ENCODE measurements at places on chromosomes 1 and 21.

- no peak overlapping the region for H3K27ac ChIP-seq
- H3K36me3 ChIP-seq: peaks cover 10% of the 10 kb centered on the region
- H3K27me3 ChIP-seq: peaks cover 28% of the 10 kb centered on the region
- DNase-seq: no peak
- H3K4me1 ChIP-seq: peaks cover 56% of the 10 kb centered on the region
Observed at GRCh38 chr1:32338637-32339145, 2.7 kb upstream of the MARCKSL1 start.

DNA sequence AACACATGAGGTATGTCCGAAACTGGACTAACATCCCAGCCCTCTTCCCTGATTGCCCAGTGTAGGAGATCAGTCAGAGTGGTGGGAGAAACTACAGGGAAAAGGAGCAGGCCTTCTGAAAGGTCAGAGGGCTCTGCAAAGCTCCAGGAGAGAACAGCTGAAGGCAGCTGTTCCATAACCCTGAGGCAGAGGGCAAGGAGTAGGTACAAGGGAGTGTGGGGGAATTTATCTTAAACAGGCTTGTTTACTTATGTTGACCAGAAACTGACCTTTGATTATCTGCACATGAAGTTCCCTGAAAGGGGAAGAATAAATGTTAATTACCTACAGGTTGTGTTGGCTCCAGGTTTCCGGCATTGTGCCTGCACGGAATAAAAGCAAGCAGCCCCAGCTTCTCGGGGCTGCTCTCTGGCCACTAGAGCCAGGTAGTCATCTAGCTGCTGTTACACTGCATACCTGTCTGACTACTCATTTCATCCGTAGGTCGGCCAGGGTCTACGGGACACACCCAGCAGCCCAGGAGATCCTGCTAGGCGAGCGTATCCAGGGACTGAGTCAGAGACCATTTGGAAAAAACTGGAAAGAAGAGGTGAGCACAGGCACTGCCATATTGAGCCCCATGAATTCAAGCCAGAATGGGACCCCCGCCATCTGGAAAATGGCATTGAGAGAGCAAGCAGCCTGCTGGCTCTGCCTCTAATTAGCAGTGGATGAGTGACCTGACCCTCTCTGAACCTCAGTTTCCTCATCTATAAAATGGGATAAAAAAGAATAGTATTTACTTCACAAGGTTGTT is 14.9 kb upstream of the PAQR7 start:
- peaks cover 4% of the 10 kb centered on the region for H3K4me1 ChIP-seq
- no peak for DNase-seq
- H3K4me3 ChIP-seq: no peak overlapping the region
- H3K27ac ChIP-seq: no peak overlapping the region
- H3K27me3 ChIP-seq: peaks cover 6% of the 10 kb centered on the region
- peaks cover 7% of the 10 kb centered on the region for H3K36me3 ChIP-seq

DNA sequence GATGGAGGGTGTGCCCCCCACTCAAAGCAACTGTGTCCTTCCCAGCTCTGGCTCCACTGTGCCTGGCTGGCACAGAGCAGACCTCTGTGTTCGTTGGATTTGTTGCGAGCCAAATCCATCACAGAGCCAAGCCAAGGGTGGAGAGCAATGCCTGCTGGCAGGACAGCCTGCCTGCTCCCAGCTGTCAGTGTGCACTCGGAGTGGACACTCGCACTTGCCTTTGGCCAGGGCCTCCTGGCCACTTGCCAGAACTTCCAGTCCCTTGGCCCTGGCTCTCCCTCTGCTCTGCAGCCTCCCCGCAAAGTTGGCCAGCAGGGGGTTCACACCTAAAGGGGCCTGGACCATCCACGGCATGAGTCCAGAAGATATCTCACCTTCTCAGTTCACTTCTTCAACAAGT is 16.4 kb downstream of the HEYL start:
- H3K36me3 ChIP-seq: no peaks in the 10 kb centered on the region
- H3K27ac ChIP-seq: no peak overlapping the region
- no peak overlapping the region for H3K4me3 ChIP-seq

DNA sequence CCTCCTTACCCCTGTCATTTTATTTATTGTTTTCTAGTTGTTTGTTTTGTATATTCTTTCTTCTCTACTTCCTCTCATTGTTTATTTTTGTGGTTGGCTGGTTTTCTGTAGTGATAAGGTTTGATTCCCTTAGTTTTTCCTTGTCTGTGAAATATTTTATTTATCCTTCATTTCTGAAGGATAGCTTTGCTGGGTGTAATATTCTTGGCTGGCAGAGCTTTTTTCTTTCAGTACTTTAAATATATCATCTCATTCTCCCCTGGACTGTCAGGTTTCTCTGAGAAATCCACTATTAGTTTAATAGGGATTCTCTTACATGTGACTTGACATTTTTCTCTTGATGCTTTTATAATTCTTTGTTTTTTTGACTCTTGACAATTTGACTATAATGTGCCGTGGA is 18.8 kb upstream of the TIPRL start:
- no peak overlapping the region for H3K27ac ChIP-seq
- DNase-seq: no peak
- H3K4me3 ChIP-seq: no peak overlapping the region
- H3K27me3 ChIP-seq: peaks cover 29% of the 10 kb centered on the region
- H3K36me3 ChIP-seq: peaks cover 2% of the 10 kb centered on the region

DNA sequence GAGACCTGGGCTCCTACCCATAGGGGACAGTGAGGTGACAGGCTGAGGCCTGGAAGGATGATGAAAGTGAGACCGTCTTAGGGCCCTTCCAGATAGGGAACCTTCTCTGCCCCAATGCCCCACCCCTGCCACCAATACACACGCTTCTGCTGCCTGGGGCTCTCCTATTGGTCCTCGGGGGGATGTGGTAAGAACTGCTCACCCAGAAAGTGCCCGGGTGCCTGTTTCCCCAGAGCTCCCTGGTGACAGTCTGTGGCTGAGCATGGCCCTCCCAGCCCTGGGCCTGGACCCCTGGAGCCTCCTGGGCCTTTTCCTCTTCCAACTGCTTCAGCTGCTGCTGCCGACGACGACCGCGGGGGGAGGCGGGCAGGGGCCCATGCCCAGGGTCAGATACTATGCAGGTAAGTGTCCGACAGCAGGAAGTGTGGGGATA is 948 bp downstream of the SEMA4A start:
- H3K36me3 ChIP-seq: no peaks in the 10 kb centered on the region
- H3K4me1 ChIP-seq: peaks cover 49% of the 10 kb centered on the region
- peak overlapping the region; percentile 17 for H3K4me3 ChIP-seq
- H3K27ac ChIP-seq: no peak overlapping the region

- H3K27me3 ChIP-seq: peaks cover 22% of the 10 kb centered on the region
- no peaks in the 10 kb centered on the region for H3K4me1 ChIP-seq
- H3K4me3 ChIP-seq: no peak overlapping the region
- no peak overlapping the region for H3K27ac ChIP-seq
Observed at GRCh38 chr1:230568008-230568407, 74.3 kb upstream of the COG2 start.

- H3K4me3 ChIP-seq: no peak overlapping the region
- H3K27me3 ChIP-seq: no peaks in the 10 kb centered on the region
- no peaks in the 10 kb centered on the region for H3K4me1 ChIP-seq
- no peak for DNase-seq
- no peak overlapping the region for H3K27ac ChIP-seq
Observed at GRCh38 chr1:173241528-173242347, 34.6 kb upstream of the TNFSF4 start.

GRCh38 chr1:19344372-19344810 is 32.3 kb downstream of the SLC66A1 start:
- DNase-seq: peak; percentile 54
- H3K4me3 ChIP-seq: no peak overlapping the region
- H3K27me3 ChIP-seq: no peaks in the 10 kb centered on the region
- peak overlapping the region; percentile 37 for H3K27ac ChIP-seq
- no peaks in the 10 kb centered on the region for H3K4me1 ChIP-seq

DNA sequence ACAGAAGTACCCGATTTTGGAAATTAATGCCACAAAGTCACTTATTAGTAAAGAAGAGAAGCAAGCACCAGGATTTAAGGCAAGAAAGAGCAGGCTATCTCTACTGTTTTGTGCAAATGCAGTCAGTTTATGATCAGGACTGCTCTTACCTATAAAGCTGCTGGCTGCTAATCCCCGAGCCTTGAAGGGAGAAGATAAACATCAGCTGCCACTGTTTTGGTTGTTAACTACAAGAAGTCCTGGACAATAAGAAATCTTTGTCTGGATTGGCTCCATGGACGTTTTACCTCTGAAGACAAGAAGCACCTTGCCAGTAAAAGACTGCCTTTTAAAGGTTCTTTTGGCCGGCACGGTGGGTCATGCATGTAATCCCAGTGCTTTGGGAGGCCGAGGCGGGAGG is 21.4 kb downstream of the FRRS1 start:
- DNase-seq: no peak
- no peak overlapping the region for H3K4me3 ChIP-seq
- H3K36me3 ChIP-seq: no peaks in the 10 kb centered on the region
- H3K27ac ChIP-seq: no peak overlapping the region
- peaks cover under 1% of the 10 kb centered on the region for H3K4me1 ChIP-seq
- H3K27me3 ChIP-seq: no peaks in the 10 kb centered on the region

- H3K4me1 ChIP-seq: no peaks in the 10 kb centered on the region
- DNase-seq: no peak
- no peak overlapping the region for H3K27ac ChIP-seq
- H3K27me3 ChIP-seq: no peaks in the 10 kb centered on the region
- peaks cover 31% of the 10 kb centered on the region for H3K36me3 ChIP-seq
- H3K4me3 ChIP-seq: no peak overlapping the region
Observed at GRCh38 chr21:34792504-34793089, 123.8 kb downstream of the CLIC6 start.

DNA sequence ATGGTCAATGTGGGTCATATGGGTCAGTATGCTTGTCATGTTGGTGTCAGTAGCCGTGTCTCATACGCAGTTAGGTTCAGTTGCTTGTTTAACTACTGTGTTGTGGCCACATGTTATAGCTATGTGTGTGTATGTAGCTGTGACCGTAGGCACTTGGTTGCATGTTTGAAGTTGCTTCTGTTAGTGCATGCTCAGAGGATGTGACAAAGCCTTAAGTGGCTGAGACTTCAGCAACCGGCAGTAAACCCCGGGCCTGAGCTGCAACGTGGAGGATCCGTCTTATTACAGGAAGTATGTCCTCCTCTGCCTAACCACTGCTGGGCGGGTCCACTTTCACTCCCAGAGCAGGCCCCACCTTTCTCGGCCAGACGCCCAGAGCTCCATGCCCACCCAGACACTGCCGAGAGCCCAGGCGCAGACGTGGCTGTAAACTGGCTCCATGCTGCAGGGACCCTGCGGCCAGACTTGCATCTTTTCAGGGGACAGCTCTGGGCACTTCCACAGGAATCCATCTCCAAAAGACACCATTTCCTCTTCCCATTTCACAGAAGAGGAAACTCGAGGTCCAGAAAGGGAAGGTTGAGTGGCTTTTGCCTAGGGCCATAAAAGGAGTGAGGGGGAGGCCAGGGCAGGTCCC is 2.2 kb downstream of the TCEA3 start:
- H3K4me3 ChIP-seq: peak overlapping the region; percentile 87
- peaks cover 45% of the 10 kb centered on the region for H3K27me3 ChIP-seq
- H3K27ac ChIP-seq: peak overlapping the region; percentile 86
- peaks cover 17% of the 10 kb centered on the region for H3K36me3 ChIP-seq
- H3K4me1 ChIP-seq: peaks cover 50% of the 10 kb centered on the region

GRCh38 chr1:172429331-172430127 is 9.0 kb downstream of the C1orf105 start:
- H3K27me3 ChIP-seq: no peaks in the 10 kb centered on the region
- no peak overlapping the region for H3K4me3 ChIP-seq
- peak; percentile 73 for DNase-seq
- peak overlapping the region; percentile 43 for H3K27ac ChIP-seq
- peaks cover 25% of the 10 kb centered on the region for H3K4me1 ChIP-seq

GRCh38 chr21:38938343-38938742 is 132.6 kb downstream of the ETS2 start:
- H3K27ac ChIP-seq: no peak overlapping the region
- DNase-seq: peak; percentile 51
- H3K4me1 ChIP-seq: peaks cover 9% of the 10 kb centered on the region
- H3K27me3 ChIP-seq: no peaks in the 10 kb centered on the region
